ENCODE measurements at places on chromosomes 7 and 10.

- H3K36me3 ChIP-seq: no peaks in the 10 kb centered on the region
- H3K27ac ChIP-seq: no peak overlapping the region
- H3K4me3 ChIP-seq: no peak overlapping the region
- H3K4me1 ChIP-seq: no peaks in the 10 kb centered on the region
Measured at GRCh38 chr10:127358337-127358736, 161.9 kb upstream of the INSYN2A start.

DNA sequence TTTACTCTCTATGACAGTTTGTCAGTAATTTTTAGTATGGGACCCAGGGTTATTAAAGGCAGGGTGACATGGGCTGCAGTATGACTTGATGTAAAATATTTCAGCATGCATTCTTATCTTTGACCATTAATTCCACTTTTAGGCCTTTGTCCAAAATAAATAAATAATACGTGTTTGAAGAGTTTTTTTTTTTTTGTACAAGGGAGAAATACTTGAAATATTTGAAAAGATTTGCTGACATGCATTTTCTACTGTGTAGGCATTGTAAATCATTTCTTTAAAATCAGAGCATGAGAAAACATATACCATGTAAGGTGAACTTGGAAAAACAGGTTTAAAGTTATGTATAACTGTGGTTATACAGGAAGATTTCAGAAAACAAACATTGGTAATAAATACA lies 23.5 kb downstream of the NRG3 start:
- no peak overlapping the region for H3K27ac ChIP-seq
- no peak for ATAC-seq
- H3K27me3 ChIP-seq: peaks cover 7% of the 10 kb centered on the region
- H3K4me1 ChIP-seq: no peaks in the 10 kb centered on the region
- no peaks in the 10 kb centered on the region for H3K36me3 ChIP-seq

- peaks cover 3% of the 10 kb centered on the region for H3K27me3 ChIP-seq
- peak overlapping the region; percentile 62 for H3K27ac ChIP-seq
- no peak for ATAC-seq
Measured at GRCh38 chr7:132472463-132473120, 103.7 kb downstream of the PLXNA4 start.

- ATAC-seq: no peak
- peaks cover 35% of the 10 kb centered on the region for H3K36me3 ChIP-seq
- no peaks in the 10 kb centered on the region for H3K4me1 ChIP-seq
- H3K27ac ChIP-seq: no peak overlapping the region
- H3K4me3 ChIP-seq: no peak overlapping the region
- no peaks in the 10 kb centered on the region for H3K27me3 ChIP-seq
Measured at GRCh38 chr7:156834462-156834861, 58.5 kb downstream of the LMBR1 start.

DNA sequence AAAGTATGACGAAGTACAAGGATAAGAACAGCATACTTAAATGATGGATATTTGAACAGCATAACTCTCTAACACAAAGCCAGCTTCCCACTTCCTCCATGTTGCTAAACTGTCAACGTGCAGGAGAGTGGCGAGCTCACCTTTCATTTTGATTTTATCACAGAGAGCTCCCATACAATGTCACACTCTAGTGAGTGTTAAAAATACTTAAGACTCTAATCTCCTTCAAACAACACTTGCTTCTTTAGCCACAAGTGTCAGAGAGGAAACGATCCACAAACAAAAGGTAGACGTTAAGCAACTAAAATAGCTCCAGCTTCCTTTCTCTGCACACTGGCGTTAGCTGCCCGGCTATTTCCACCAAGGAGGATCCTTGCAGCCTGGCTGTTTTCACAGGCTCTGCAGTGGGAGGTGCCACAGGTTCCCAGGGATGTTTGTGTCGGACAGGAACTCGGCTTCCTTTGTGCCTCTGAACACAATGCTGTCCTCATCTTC lies 194.6 kb downstream of the COBL start:
- H3K4me3 ChIP-seq: peak overlapping the region; percentile 37
- no peaks in the 10 kb centered on the region for H3K27me3 ChIP-seq
- ATAC-seq: peak; percentile 31
- peaks cover 11% of the 10 kb centered on the region for H3K4me1 ChIP-seq

DNA sequence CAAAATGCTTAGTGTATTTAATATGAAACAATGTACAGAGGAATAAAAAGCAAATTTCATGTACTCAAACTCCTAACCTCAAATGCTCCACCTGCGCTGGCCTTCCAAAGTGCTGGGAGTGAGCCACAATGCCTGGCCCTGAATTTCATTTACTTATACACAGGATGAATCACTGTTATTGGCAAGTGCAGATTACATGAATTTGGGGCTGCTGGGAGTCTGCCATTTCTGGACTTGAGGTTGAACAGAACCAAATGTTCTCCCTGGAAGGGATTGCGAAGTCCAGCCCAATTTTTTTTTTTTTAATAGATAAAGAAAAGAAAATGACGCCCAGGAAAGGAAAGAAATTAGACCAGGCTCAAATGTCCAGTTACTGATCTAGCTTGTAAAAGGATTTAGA lies 6.8 kb upstream of the CSTF2T start:
- no peaks in the 10 kb centered on the region for H3K36me3 ChIP-seq
- H3K4me1 ChIP-seq: peaks cover 7% of the 10 kb centered on the region
- no peak overlapping the region for H3K4me3 ChIP-seq
- no peak for ATAC-seq
- no peak overlapping the region for H3K27ac ChIP-seq

DNA sequence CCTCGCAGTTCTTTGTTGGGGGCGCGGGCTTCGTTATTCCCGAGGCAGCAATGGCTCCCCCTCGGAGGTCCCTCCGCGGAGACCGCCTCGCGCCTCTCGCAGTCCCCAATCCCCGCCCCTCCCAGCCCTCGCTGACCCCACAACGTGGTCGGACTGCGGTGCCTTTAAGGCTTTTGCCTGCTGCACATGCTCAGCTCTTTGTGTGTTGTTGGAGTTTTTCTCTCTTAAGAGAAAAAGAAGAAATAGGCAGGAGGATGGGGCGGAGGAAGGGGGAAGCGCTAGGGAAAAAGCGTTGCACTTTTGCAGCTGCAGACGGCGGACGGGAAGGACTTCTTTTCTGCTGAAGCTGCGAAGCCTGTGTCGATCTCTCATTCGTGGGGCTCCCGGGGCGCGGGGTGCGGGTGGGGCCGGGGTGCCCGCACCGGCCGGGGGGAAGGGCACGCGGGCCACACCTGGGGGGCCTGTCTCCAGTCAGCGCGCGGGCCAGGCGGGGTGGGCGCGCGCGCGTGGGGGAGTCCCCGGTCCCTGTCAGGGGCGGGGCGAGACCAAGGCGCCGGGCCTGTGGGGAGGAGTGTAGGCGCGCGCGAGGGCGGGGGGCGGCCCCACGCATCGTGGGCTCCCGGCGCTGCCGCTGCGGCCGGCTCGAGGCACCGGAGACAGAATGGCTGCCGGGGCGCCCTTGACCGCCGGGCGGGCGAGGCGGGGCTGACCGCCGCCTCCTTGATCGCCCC lies 445 bp upstream of the ATRNL1 start:
- no peaks in the 10 kb centered on the region for H3K4me1 ChIP-seq
- ATAC-seq: peak; percentile 72
- no peaks in the 10 kb centered on the region for H3K36me3 ChIP-seq
- no peak overlapping the region for H3K27ac ChIP-seq
- H3K4me3 ChIP-seq: peak overlapping the region; percentile 70

GRCh38 chr10:114517368-114518250 lies 113.3 kb upstream of the AFAP1L2 start:
- peak overlapping the region; percentile 16 for H3K4me3 ChIP-seq
- ATAC-seq: no peak
- H3K36me3 ChIP-seq: peaks cover 48% of the 10 kb centered on the region

DNA sequence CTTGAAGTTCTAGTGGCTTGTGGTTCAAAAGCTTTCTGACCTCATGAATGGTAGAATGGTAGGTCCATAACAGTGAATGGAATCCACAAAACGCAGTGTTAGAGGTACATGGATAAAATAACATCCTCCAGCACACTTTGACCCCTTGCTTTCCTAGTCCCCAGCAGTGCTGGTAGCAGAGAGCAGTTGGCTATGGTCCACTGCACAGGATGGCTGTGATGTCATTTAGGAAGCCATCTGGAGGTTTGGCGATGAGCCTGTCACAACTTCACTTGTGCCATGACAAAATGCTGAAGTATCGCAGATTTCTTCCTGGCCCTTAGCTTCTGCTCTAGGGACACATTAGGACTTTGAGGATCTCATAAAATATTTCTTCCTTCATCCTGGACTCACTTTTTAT lies 300.0 kb upstream of the FZD8 start:
- no peak overlapping the region for H3K27ac ChIP-seq
- H3K4me1 ChIP-seq: no peaks in the 10 kb centered on the region
- no peak overlapping the region for H3K4me3 ChIP-seq
- H3K27me3 ChIP-seq: peaks cover 3% of the 10 kb centered on the region
- H3K36me3 ChIP-seq: no peaks in the 10 kb centered on the region

GRCh38 chr10:43961523-43962345 lies 313.1 kb upstream of the ZNF32 start:
- no peaks in the 10 kb centered on the region for H3K36me3 ChIP-seq
- no peak for ATAC-seq
- H3K27ac ChIP-seq: no peak overlapping the region

DNA sequence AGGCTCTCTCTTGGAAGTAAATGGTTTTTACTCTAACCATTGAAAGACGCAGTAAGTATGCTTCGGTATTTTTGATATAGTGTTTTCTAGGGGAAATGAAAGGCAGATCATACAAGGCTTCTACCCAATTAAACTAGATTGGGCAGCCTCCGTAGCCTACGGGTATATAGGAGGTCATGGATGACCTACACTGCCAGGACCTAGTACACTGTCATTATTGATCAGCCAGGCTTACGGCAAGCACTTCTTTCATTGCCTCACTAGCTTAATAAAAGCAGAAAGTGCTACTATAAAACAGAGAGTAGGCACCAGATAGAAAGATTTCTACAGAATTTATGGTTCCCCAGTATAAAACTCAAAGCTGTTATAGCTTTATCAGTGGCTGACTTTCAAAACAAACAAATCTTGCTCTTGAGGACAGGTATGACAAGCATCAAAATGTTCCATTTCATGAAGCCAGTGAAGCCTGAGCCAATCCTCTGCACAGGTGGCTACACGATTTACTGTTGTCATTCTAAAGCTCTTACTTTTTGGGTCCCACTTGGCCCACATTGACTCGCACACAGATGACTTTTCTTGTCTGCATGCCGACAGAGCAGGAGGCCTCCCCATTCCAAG lies 358.1 kb downstream of the THSD7A start:
- no peaks in the 10 kb centered on the region for H3K27me3 ChIP-seq
- no peak overlapping the region for H3K27ac ChIP-seq
- H3K4me1 ChIP-seq: no peaks in the 10 kb centered on the region
- ATAC-seq: no peak
- H3K36me3 ChIP-seq: no peaks in the 10 kb centered on the region

DNA sequence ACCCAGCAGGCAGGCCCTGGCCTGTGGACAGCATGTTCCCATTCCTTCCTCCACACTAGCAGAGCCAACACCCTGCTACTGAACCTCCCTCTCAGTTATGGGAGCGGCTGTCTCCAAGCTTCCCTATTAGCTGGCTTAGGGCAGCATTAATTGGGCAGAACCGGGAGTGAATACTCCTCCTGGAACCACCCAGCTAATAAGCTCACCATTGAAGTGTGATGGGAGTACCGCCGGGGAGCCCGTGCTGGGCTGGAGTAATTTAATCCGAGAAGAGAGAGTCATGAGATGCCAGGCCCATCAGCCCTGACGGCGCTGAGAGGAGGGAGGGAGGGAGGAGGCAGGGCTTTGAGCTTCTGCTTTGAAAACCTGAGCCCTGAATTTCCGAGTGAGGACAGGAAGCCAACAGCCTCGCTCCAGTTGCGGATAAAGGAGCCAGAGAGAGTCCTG lies 31.8 kb upstream of the ELFN1 start:
- ATAC-seq: no peak
- no peak overlapping the region for H3K4me3 ChIP-seq
- no peak overlapping the region for H3K27ac ChIP-seq
- no peaks in the 10 kb centered on the region for H3K4me1 ChIP-seq
- no peaks in the 10 kb centered on the region for H3K36me3 ChIP-seq
- H3K27me3 ChIP-seq: peaks cover 11% of the 10 kb centered on the region

- H3K36me3 ChIP-seq: no peaks in the 10 kb centered on the region
- no peaks in the 10 kb centered on the region for H3K4me1 ChIP-seq
- ATAC-seq: no peak
- H3K27me3 ChIP-seq: peaks cover 18% of the 10 kb centered on the region
- no peak overlapping the region for H3K4me3 ChIP-seq
Measured at GRCh38 chr10:35691522-35692236, 49.6 kb upstream of the FZD8 start.

DNA sequence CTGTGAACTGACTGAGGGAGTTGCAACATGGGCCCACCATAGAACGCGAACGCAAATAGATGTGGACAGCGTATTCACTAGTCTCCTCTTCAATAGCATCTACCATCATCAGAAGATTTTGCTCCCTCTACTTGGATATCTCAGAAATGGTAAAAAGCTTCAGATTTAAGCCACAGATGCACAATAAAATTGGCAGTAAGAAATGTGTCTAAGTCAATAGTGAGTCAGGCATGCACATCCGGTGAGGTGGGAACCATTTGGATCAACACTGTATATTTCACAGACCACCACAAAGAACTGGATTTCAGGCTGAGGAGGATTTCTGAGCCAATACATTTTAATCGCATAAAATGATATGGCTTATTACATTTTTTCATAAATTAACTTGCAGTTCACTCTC lies 111.5 kb upstream of the ADAM12 start:
- H3K4me1 ChIP-seq: no peaks in the 10 kb centered on the region
- no peak overlapping the region for H3K27ac ChIP-seq
- no peaks in the 10 kb centered on the region for H3K27me3 ChIP-seq
- no peak overlapping the region for H3K4me3 ChIP-seq
- no peak for ATAC-seq

DNA sequence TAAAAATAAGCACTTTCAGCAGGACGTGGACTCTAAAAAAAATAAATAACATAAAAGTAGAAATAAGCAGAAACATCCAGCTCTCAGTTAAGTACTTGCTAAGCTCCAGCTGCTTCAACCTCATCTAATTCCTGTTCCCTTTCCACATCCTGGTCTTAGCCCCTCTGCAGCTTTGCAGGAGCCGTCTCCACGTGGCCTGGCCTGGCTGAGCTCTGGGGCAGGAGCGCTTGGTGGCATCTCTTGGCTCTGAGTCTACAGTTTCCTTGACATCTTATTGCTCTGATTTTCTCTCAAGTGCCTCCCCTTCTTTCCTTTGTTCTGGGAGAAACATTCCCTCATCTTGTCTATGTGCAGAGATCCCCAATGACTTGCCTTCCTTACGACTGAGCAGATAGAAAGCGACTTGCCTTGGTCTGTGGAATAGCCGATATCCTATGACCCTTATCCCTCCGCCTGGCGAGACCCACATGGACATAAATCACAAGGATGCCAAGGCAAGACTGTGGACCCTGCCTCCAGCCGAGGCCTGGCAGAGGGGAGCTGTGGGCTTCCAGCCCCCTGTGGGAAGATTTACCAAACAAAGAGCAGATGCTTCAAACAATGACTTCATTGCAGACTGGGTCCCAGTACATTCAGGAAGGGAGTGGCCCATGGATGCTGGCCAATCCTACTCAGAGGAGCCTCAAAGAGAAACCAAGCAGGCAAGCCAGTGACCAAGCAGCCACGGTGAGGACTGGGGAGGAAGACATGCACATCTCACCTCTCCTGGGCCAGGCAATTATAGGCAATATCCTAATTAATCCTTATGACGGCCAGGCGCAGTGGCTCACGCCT lies 61.9 kb downstream of the SPOCK2 start:
- H3K27ac ChIP-seq: no peak overlapping the region
- ATAC-seq: no peak
- peaks cover 14% of the 10 kb centered on the region for H3K27me3 ChIP-seq
- H3K4me3 ChIP-seq: no peak overlapping the region
- H3K4me1 ChIP-seq: no peaks in the 10 kb centered on the region

- no peak for ATAC-seq
- no peaks in the 10 kb centered on the region for H3K36me3 ChIP-seq
- H3K27ac ChIP-seq: no peak overlapping the region
- H3K4me1 ChIP-seq: no peaks in the 10 kb centered on the region
- peaks cover 8% of the 10 kb centered on the region for H3K27me3 ChIP-seq
Measured at GRCh38 chr10:42950606-42951485, 126.0 kb upstream of the RET start.
